ENCODE measurements at places on chromosomes 11 and 22.

DNA sequence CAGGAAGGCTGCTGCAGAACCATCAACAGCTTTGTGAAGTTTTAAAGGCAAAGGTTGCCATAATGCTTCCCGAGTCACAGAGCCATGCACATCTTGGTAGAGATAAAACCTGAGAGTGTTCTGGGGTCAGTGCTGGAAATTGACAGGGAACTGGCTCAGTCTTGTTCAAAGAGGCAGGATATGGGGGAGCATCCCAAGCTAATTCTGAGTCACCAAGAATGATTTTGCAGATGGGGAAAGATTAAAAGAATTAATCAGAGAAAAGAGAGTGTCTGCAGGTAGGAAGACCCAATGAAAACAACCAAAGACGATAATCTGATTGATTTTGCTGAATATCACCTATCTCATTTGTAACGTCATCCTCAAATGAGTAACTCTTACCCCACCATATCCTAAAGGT, 99.9 kb upstream of the CD44 start:
- DNase-seq, result peak; percentile 62

GRCh38 chr11:44760477-44760872, 33.7 kb downstream of the TSPAN18 start:
- no peak for DNase-seq

DNA sequence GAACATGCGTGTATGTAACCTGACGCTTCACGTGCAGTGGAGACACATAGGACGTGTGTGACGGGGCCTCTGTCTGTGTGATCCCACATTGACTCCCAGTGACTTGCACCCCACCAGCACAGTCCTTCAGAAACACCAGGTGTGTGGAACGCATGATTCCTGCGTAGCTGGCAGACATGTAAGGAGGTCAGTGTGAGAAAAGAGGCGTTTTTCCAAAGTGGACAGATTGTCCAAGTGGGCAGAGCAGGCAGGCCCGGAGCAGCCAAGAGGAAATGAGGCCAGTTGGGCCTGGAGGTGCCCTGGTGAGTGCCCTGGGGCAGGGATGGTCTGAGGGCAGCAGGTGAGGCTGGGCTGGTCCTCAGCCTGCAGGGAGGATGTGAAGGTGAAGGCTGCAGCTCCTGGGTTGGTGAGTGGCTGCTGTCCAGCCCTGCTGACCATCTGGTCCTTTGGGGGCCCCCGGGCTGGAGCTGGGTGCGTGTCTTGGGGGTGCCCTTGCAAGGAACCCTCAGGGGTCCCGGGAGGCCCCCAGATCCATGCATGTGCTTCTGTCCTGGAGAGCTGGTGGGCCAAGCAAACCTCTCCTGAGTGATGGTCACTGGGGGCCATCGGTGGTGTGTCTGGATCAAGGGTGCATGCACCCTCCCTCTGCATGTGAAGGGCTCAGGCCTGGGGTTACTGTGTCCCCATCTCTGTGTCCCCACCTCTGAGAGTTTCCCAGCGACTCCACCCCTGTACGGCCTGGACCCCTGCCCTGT, 26.6 kb downstream of the SHANK3 start:
- no peak for DNase-seq

DNA sequence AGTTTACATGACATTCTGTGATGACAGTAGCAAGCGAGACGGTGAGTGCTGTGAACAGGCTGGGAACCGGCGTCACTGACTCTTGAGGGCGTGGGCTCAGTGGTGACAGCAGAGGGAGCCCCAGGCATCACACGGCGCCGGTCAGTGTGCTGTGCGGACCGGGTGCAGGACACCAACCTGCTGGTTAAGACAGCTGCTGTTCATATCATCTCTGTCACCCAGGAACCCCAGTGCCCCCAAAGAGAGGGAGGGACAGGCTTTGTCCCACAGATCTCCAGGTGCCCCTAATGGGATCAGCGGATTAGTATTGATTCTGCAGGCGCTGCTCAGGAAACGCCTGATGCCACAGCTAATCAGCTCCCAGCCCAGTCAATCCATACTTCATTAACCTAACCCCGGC, 18.4 kb downstream of the B3GAT1 start:
- peak; percentile 10 for DNase-seq

DNA sequence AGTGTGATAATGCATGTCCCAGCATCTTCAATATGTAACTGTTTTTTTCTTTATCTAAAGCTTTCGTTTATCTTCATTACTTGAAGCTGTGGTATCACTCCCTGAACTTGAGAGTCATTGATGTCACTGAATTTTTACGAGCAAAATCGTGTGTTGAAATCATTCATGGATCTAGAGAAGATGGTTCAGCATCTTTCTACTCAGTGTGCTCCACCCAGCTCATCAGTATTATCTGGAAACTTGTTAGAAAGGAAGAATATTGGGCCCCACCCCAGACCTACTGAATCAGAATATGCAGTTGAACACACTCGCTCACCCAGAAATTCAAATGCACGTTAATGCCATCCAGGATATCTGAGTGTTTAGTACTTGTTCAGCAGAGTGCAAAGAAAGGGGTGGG, 8.3 kb downstream of the CDON start:
- no peak for DNase-seq

GRCh38 chr22:21078916-21079315, 33.2 kb downstream of the LRRC74B start:
- DNase-seq, result no peak

GRCh38 chr11:111574373-111575225, 27.6 kb upstream of the SIK2 start:
- DNase-seq, result no peak

DNA sequence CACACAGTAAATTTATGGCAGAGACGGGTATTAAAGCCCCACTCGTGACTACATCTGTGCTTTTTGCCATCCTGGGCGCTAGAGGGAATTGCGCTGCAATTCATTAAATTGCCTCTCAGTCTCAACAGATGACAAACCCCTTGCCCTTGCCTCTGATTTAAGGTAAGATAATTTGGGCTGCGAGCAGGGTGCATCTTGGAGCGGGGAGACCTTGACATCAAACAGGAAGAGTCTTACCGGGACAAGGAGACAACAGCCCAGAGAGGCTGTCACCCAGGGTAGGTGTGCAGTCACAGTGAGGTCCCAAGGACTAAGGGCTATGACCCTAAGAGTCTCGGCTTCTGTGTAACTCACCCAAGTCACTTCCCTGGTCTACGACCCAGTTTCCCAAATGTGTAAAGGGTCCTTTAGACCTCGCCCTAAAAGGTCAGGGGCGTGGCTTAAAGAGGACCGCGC, 449 bp upstream of the TOM1 start:
- DNase-seq, result peak; percentile 36

- DNase-seq, result no peak
Measured at GRCh38 chr11:18705651-18706281, 7.2 kb downstream of the TMEM86A start.

All from M059J (cell line).